ENCODE measurements at places on chromosomes 1 and 21. TPM values are rescaled to one million over a fixed set of nuclear protein-coding genes. Genes with fewer than 3 reads are reported as not detected.

PTGER3 gene
- 32.7 TPM for total RNA-seq

SLC5A9 gene
- 0.84 TPM for total RNA-seq

OLFML3 gene
- total RNA-seq: 96.1 TPM

NEXN gene
- total RNA-seq: 237 TPM

MCOLN3 gene
- 1.3 TPM for total RNA-seq

TMPRSS3 gene
- not detected for total RNA-seq

PLK3 gene
- 28.8 TPM for total RNA-seq

RNF186 gene
- not detected for total RNA-seq

TRAF3IP3 gene
- total RNA-seq: 4.3 TPM

RHCE gene
- not detected for total RNA-seq

ARL8A gene
- total RNA-seq: 66.3 TPM

ATP5PO gene
- total RNA-seq: 119 TPM

RWDD3 gene
- total RNA-seq: 16.7 TPM

PMVK gene
- 21.9 TPM for total RNA-seq

IGSF3 gene
- total RNA-seq: 1.5 TPM

SELL gene
- 11.4 TPM for total RNA-seq

KAZN gene
- 19.3 TPM for total RNA-seq

CYP4A11 gene
- 0.15 TPM for total RNA-seq

BCL10 gene
- 29.6 TPM for total RNA-seq

LRRN2 gene
- 6.8 TPM for total RNA-seq

NHLH1 gene
- 0.24 TPM for total RNA-seq

CD1E gene
- not detected for total RNA-seq

VWA1 gene
- 35.6 TPM for total RNA-seq

WDR4 gene
- total RNA-seq: 13.3 TPM

KRTAP13-2 gene
- total RNA-seq: not detected

PRR9 gene
- total RNA-seq: not detected

CSF3R gene
- 26.7 TPM for total RNA-seq

CFAP45 gene
- 2.5 TPM for total RNA-seq

SPATA21 gene
- not detected for total RNA-seq

FAM151A gene
- not detected for total RNA-seq

FCRL5 gene
- 0.84 TPM for total RNA-seq

NFASC gene
- total RNA-seq: 36.2 TPM

NMNAT2 gene
- 1.3 TPM for total RNA-seq

KRTAP10-2 gene
- total RNA-seq: not detected

SLC35F3 gene
- total RNA-seq: not detected

SPRR1B gene
- not detected for total RNA-seq

LIPI gene
- not detected for total RNA-seq

PTPN22 gene
- 6.7 TPM for total RNA-seq

TMEM240 gene
- total RNA-seq: 6.2 TPM

ABCD3 gene
- total RNA-seq: 34.7 TPM

Measured in aorta (tissue), 5 donors.